ENCODE measurements at places on chromosomes 16 and 17.

- DNase-seq, result no peak
Observed at GRCh38 chr17:77718669-77718961, 239.9 kb upstream of the TNRC6C start.

GRCh38 chr16:88784856-88785105, 239 bp downstream of the PIEZO1 start:
- DNase-seq, result no peak

DNA sequence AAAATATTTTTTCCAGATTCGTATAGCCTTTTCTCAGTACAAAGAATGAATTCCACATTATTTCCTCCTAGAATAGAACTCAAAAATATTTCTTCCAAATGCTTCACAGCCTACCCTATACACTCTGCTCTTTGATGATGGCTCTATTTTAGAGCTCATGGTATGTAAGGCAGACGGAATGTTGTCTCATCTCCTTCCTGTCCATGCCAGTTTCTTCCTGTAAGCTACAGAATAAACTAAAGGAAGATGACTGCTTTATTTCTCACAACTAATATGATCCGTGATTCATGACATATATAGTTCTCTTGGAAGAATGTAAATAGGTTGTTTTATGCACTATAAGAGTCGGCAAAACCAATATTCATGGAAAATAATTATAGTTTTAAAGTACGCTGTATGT, 723.1 kb downstream of the CDH11 start:
- DNase-seq, result no peak

DNA sequence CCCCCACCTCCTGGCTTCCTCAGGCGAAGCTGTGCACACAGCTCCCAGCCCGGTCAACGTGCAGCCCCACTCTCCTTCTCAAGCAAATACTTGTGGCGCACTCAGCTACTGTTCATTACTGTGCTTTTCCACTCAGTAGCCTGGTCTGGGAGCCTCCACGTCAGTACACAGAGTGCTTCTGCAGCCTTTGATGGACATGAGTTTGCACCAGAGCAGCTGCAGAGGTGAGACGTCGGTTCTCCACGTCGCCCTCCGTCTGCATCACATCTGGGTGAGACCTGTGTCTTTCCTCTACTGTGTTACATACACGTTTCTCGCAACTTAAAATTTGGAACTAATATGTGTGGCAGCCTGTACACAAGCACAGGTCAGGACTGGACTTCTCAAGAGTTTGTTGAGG, 334.3 kb downstream of the C16orf95 start:
- DNase-seq, result no peak

DNA sequence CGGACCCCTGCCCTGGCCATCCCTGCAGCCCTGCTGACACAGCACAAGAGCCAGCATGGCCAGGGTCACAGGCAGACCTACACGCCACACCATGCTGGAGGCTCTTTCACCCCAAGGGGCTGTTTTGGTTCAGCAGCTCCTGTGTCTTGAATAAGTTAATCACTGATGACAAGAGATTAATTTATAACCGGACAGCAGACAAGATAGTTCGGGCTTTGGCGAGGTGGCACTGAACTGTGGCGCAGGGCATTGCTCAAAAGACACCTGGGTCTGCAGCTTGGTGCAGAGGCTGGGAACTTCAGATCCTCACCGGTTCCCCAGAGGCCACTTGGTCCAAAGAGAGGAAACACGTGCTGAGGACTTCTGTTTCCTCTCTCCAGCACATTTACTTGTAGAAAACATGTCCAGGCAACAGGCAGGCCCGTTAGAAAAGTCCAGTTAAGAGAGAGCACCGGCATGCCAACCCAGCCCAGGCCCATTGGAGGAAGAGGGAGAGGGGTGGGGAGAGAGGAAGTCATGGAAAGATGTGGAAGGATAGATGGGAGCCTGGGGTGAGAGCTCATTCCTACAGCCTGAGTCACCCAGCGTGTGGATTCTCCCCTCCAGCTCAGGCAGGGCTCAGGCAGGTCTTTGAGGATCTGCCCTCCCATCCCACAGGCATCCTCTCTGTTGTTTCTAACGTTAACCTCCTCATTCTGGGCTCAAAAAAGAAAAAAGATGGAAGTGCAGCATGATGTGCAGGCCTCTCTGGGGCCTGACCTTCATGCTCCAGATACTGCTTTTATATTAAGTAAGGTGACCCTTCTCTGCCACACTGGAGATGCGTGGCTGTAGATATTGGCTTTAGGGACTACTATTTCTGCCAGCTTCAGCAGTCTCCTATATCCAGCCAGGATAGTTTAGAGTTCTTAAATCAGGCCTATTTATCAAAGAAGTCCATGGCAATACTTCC, 80.0 kb upstream of the HNF1B start:
- DNase-seq, result no peak

DNA sequence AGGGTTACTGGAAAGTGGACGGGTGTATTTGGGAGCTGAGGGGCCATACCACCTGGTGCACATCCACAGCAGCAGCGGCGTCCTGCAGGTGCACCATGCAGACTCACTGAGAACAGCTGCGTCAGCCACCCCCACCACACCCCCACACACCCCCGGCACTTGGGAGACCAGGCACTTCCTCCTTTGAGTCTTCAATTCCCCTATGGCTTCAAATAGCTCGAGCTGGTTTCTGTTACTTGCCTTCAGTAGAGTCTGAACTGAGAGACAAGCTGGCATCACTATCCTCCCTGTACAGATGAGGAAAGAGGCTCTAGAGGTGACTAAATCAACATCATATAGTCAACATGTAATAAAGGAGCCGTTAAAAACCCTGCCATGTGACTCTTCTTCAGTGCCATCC, 15.4 kb downstream of the CUEDC1 start:
- no peak for DNase-seq

- DNase-seq, result peak; percentile 89
Observed at GRCh38 chr16:15672514-15673167, 22.6 kb downstream of the NDE1 start.

GRCh38 chr17:65677932-65678331, 116.5 kb upstream of the AXIN2 start:
- DNase-seq, result no peak

GRCh38 chr17:65229621-65229995, 92.4 kb downstream of the RGS9 start:
- no peak for DNase-seq

GRCh38 chr16:57235128-57236021, 9.7 kb upstream of the ARL2BP start:
- DNase-seq, result no peak

GRCh38 chr16:57629516-57630406, 1.3 kb downstream of the ADGRG1 start:
- no peak for DNase-seq

DNA sequence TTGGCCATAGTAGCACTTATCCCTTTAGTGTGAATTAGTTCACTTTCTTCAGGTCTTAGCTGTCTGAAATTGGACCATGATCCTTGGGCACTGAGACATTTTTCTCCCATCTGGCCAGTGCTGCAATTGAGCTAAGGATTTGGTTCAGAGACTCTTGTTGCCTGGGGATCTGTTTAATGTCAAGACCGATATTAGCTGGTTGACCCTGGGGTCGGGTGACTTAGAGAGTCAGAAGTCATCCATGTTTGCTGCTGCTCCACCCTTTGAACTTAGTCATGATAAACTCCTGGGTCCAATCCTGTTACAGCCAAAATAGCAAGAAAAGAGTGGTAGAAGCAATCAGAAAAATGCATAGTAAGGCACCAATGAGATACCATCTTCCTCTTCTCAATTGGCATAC, 45.8 kb upstream of the TOX3 start:
- DNase-seq, result no peak

- no peak for DNase-seq
Observed at GRCh38 chr16:56355221-56355620, 70.1 kb downstream of the AMFR start.

- DNase-seq, result no peak
Observed at GRCh38 chr16:57089406-57089805, 3.0 kb upstream of the CPNE2 start.

GRCh38 chr16:30774367-30775130, 12.4 kb downstream of the RNF40 start:
- DNase-seq, result no peak

DNA sequence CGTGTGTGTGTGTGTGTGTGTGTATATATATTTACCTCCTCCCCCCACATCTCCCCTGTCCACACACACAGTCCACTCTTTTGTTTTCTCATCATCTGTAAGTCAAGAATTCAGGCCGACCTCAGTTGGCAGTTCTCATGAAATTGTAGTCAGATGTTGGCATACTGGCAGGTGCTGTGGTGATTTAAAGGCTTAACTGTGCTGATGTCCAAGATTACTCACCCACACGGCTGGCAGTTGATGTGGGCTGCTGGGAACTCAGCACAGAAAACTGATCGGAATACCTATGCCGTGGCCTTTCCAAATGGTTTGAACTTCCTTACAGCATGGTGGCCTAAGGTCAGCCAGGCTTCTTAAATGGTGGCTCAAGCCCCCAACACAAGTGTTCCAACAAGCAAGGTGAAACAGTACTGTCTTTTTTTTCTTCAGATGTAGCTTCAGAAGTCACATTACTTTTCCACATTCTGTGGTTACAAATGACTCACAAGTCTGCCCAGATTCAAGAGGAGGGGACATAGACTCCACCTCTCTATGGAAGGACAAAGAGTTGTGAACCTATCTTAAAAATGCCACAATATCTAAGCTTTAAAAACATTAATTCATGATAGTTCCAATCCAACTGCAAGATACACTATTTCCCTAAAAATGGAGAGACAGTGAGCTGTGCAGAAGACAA, 198.5 kb upstream of the HS3ST4 start:
- no peak for DNase-seq

- no peak for DNase-seq
Observed at GRCh38 chr17:69418535-69418934, 4.0 kb downstream of the MAP2K6 start.

DNA sequence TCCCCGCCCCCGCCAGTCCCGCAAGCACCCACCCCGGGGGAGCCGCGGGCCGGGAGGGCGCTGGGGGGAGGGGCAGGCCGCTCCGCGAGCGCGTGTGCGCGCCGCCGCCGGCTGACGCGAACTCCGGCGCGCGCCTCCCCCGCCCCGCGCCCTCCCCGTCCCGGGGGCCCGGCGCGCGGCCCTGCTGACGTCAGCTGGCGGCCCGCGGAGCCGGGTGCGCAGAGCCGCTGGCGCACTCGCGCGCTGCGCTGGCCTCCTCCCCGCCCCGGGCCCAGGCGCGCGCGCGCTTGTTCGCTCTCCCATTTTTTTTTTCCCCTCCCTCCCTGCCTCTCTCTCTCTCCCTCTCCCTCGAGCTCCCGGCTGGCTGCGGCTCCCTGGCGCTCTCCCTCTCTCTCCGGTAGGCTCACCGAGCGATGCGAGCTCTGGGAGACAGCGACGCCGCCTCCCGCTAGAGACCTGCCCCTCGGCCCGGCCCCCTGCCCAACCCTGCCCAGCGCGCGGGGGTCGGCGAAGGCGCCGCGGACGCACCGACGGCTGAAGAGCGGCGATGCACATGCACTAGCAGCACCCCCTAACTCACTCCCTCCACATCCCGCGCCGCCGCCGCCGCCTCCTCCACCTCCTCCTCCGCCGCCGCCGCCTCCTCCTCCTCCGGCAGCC, at the start of gene GNAO1:
GNAO1 (plus strand) TSS at position 334 of the 660 bp plus-strand sequence. CDS start 747 bp downstream, outside the sequence.
- peak; percentile 60 for DNase-seq

DNA sequence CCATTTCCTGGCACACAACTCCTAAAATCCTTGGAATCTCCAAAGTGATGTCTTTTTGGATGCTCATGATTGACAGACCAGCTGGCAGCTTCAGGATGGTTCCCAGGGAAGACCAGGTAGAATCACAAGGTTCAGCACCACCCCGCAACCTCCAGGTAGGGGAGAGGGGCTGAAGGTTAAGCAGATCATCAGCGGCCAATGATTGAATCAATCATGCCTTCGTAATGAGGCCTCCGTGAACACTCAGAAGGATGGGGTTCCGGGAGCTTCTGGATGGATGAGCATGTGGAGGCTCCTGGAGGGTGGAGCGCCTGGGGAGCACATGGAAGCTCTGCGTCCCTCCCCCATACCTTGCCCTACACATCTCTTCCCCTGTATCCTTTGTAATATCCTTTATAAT, 185.9 kb downstream of the SEC14L1 start:
- no peak for DNase-seq

- DNase-seq, result no peak
Observed at GRCh38 chr17:69779378-69780214, 295.4 kb upstream of the KCNJ16 start.

DNA sequence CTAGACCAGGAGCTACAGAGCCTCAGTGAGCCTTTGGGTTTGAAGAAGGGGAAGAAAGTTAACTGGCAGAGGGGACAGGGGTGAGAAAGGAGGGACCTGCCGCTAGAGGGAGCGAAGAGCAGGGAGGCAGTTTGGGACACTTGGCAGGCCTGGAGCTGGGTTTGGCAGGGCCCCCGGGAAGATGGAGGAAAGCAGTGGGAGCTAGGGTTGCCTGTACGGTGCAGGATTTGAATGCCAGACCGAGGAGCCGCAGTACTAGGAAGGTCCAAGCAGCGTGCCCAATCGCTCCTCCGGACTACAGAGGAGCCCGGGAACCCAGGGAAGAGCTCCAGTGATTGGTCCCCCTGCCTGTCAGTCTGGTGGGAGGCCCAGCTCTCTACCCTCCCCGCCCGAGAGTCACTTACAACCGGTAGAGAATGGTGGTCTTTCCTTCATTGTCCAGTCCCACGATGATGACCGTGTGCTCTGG, 1.3 kb downstream of the ARL5C start:
- peak; percentile 77 for DNase-seq

- no peak for DNase-seq
Observed at GRCh38 chr16:28858421-28858820, 5.2 kb upstream of the SH2B1 start.

GRCh38 chr16:21610766-21611165, 11.4 kb downstream of the METTL9 start:
- DNase-seq, result no peak

- DNase-seq, result no peak
Observed at GRCh38 chr17:57366177-57366557, 109.8 kb downstream of the MSI2 start.

GRCh38 chr16:27383556-27384243, 18.3 kb upstream of the IL21R start:
- DNase-seq, result no peak

DNA sequence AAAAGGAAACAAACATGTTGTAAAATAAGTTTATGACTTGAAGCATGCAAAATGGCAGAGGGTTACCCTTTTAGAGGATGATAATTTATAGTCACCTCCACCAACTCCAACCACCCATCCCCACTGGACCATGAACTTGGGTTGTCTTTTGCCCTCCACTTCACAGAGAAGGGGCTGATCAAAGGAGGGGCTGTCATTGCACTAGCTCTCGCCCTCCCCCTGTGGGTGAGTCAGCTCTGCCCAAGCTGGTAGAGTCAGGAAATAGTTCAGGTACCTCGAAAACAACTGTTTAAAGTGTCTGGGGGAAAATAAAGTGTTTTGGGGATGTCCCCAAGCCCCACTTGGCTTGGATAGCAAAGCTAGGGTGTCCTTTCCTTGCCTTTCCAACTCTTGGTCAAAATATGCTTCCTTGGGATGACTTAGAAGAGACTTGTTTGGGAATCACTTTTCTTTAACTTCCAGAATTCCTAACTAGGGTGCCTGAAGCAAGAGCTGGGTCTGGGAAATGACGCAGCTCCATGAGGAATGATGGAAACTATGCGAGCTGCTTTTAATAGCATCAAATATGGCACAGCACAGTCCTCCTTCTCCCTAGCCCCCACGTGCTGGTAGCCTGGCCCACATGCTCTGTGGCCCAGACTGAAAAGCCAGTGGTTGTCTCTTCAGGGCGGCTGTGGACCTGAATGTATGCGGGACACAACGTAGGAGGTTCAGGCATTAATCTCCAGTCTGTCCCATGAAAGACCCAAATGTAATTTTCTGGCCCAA, 40.7 kb downstream of the TBX4 start:
- DNase-seq, result no peak

GRCh38 chr17:51764387-51764971, 394.0 kb downstream of the CA10 start:
- DNase-seq, result peak; percentile 54

All from activated CD4-positive, alpha-beta memory T cell treated with anti-CD3 and anti-CD28 coated beads, Interleukin-2, amount 10 ng/mL, durations not matched to agents 7 days and 5 days (primary cell).